NCI-H1417 (cell line): ENCODE measurements at places on chromosomes 4 and X.
A peak's percentile ranks its signal among the peaks of the same experiment; 100 is the strongest.

DNA sequence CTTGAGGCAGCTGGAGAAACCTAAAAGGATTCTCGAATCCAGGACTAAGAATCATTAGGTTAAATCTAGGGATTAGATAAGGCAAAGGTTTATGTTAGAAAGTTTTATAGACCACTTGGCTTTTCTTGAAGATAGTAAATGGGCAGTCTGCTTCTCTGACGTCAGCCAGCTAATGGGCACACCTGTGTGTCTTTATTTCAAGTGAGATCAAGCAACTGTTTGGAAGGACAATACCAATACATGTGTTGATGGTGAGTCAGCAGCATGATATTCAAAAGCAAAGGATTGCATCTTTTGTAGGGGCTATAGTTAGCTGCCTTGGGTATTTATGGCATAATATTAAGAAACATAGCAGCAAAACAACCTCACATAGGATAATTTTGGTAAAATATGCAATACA is 46.5 kb upstream of the GRPR start:
- DNase-seq = peak; percentile 54

- DNase-seq = no peak
Observed at GRCh38 chr4:148770848-148771247, 328.6 kb upstream of the NR3C2 start.

GRCh38 chr4:4867375-4868039 is 8.0 kb downstream of the MSX1 start:
- DNase-seq = no peak

DNA sequence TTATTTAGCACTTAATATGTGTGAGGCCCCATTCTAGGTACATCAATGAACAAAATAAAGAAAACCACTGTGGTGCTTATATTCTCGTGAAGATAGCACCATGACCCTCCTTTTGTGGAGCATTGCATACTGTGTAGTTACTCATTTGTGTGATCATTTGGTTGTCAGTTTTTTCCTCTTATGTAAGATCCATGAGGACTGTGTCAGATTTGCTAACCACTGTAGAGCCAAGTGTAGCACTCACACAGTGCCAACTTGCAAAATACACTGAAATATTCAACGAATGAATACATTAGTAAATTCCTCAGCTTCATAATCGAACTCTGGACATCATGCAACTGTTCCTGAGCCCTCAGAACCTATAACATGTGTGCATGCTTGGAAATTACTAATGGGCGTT is 29.5 kb upstream of the SETD7 start:
- no peak for DNase-seq

- no peak for DNase-seq
Observed at GRCh38 chr4:173782660-173783059, 252.6 kb upstream of the HAND2 start.

- no peak for DNase-seq
Observed at GRCh38 chr4:52713456-52713937, 37.7 kb downstream of the ERVMER34-1 start.

DNA sequence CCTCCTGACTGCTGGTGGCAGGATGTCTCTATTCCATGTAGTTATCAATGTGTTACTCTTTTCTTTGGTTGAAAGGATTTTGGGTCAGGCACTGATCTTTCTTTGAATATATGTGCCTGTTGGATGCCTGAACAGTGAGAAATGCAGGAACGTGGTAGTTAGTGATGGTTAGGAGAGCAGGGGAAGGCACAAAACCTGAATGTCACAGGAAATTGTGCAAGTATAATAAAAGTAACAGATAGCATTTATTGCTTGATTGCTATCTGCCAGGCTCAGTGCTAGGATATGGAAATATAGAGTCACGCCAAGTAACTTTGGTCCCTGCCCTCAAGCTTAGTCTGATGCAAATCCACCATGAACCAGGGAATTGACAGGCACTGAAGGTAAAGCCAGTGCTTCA is 219.8 kb upstream of the FAT1 start:
- no peak for DNase-seq

GRCh38 chrX:1480082-1480785 is 27.5 kb upstream of the ASMTL start:
- no peak for DNase-seq

DNA sequence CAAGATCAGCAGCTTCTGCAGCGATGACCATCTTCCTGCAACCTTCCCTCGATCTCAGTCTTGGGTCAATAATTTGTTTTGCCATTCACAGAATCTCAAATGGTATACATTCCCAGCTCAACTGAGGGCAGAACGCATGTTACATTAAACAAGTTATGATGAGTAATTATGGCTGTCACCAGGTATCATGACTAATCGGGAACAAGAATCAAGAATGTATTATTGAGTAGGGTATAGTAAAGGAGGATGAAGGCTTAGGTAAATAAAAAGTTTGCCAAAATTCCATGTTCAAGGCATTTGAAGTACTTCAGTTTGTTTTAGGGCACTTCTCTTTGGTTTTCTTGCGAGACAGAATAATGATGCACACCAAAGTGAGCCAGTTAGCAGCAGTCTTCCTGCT is 194.1 kb downstream of the SH2D1A start:
- no peak for DNase-seq

- DNase-seq = no peak
Observed at GRCh38 chr4:121642876-121643585, 53.7 kb downstream of the ANXA5 start.

GRCh38 chr4:108559911-108560310 is 60.5 kb upstream of the RPL34 start:
- no peak for DNase-seq

GRCh38 chrX:30654989-30655607 is 1.9 kb downstream of the GK start:
- DNase-seq = no peak

DNA sequence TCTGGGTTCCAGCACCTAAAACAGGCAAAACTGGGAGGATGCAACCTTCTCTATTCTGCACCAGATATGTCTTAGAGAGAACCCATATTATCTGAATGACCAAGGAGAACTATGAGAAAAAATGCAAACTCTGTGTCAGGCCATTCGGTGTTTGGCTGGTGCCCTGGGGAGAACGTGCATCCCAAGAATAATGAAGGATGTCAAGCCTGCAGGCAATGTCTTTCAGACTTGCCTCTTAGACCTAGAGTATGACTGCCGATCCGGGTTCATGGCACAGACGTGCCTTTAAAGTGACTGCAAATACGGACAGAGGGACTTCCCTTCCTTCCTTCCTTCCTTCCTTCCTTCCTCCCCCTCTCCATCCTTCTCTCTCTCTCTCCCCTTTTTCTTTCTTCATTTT is 6.9 kb downstream of the XAGE1B start:
- DNase-seq = no peak
